ENCODE measurements at places on chromosomes 1 and 21. TPM values are rescaled to one million over a fixed set of nuclear protein-coding genes. Genes with fewer than 3 reads are reported as not detected.

TAS1R1 gene
- polyA plus RNA-seq, result 0.04 TPM

GPX7 gene
- polyA plus RNA-seq, result not detected

CHIT1 gene
- not detected for polyA plus RNA-seq

PGLYRP4 gene
- not detected for polyA plus RNA-seq

DNA sequence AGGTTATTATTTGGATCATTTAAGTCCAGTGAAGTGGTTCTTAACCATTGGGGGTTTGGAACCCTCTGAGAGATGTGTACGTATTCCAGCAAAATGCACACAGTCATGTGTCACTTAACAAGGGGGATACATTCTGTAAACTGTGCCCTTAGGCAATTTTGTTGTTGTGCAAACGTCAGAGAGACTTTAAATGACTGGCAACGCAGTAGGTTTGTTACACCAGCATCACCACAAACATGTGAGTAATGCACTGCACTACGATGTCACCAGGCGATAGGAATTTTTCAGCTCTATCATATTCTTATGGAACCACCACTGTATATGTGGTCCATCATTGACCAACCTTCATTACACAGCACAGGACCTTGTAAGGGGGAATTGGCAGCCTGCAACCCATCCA lies 11.9 kb downstream of the AHCYL1 start:
- no peak for DNase-seq

- peak; percentile 29 for DNase-seq
Observed at GRCh38 chr1:62423580-62424242, 13.1 kb upstream of the USP1 start.

ADAMTSL4 gene
- polyA plus RNA-seq, result 1.5 TPM

- peak; percentile 50 for DNase-seq
Observed at GRCh38 chr1:53681977-53682685, 56.8 kb downstream of the GLIS1 start.

GRCh38 chr1:57363165-57363564 lies 60.7 kb downstream of the DAB1 start:
- no peak for DNase-seq

GRCh38 chr1:99599678-99600175 lies 46.2 kb upstream of the PALMD start:
- peak; percentile 7 for DNase-seq

- no peak for DNase-seq
Observed at GRCh38 chr1:84995484-84996334, 1.2 kb downstream of the MCOLN2 start.

C1orf87 gene
- polyA plus RNA-seq, result not detected

RBM11 gene
- not detected for polyA plus RNA-seq

DNA sequence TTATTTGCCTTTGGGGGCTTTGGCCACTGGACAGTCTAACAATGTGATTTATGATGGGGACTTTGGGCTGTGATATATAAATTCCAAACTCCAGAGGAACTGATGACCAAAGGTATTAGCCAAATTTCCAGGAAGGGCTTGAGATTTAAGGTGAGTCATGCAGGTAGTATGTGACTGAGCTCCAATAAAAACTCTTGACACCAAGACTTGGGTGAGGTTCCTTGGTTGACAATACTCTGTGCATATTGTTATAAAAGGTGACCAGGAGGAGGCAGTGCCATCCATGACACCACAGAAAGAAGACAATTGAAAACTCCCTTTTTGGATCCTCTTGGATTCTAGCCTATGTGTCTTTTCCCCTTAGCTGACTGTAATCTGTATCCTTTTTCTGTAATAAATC lies 392.7 kb upstream of the LRRC7 start:
- DNase-seq, result no peak

DNA sequence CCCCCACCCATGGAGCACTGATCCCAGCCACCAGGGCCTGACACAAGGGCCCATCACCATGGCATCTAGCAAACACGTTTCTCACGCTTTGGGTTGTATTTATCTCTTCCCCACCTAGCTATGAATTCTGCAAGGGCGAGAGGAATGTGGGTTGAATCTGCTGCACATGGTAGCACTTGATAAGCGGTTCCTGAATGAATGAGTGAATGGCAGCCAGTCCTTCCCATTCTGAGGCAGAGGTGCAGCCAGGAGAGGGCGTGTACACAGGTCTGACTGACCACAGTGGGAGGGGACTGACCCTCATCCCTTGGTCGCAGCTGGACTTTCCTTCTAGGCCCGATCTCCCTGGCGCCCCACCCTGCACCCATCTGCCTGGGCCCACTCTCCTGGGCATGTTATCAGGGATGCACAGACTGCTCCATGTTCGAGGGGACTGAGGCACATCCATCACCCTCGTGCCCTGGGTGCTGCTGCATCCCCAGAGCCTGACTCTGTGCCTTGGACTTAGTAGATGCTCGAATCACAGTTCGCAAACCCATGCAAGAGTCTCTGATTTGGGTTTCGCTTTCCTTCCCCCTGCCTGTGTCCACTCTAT lies 1.0 kb downstream of the RD3 start:
- DNase-seq, result no peak

GRCh38 chr1:89898695-89899470 lies 78.1 kb downstream of the LRRC8D start:
- no peak for DNase-seq

NPPA gene
- not detected for polyA plus RNA-seq

DNA sequence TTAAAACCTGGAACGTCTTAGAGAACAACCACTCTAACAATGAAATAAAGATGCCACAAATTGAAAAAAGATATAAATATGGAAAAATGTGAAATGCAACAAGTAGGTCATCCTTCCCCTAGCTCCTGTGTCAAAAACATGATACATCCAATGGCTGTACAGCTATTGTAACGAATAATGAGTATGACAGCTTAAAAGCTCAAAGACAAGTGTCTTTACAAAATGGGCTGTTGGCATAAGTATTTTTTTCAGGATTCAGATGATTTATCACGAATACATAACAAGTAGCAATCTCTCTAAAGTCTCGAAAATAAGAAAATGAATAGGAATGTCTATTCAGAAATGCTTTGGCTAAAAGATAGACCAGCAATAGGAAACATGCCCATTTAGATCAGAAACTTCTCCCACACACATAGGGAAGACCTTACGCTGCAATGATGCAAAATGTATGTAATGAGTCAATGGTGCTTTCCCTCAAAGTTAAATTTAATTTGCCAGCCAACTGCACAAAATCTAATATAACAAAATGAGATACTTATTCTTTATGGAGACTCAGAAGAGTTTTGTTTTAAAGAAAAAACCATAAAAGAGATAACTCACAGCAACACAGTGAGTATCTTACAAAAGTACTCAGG lies 8.3 kb downstream of the TGFBR3 start:
- no peak for DNase-seq

- DNase-seq, result no peak
Observed at GRCh38 chr21:22231013-22231412, 1232.8 kb downstream of the NCAM2 start.

GRCh38 chr1:234955107-234955731 lies 173.4 kb downstream of the TOMM20 start:
- DNase-seq, result no peak

DNA sequence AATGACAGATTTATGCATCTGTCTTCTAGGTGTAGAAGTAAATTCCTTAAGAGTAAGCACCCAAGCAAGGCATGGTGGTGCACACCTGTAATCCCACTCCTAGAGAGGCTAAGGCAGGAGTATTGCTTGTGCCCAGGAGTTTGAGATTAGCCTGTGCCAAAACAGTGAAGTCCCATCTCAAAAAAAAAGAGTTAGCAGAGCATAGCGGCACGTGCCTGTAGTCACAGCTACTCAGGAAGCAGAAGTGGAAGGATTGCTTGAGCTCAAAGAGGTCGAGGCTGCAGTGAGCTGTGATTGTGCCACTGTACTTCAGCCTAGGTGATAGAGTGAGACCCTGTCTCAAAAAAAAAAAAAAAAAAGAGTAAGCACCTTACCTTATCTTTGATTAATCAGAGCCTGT lies 15.1 kb upstream of the TIPRL start:
- no peak for DNase-seq

DNA sequence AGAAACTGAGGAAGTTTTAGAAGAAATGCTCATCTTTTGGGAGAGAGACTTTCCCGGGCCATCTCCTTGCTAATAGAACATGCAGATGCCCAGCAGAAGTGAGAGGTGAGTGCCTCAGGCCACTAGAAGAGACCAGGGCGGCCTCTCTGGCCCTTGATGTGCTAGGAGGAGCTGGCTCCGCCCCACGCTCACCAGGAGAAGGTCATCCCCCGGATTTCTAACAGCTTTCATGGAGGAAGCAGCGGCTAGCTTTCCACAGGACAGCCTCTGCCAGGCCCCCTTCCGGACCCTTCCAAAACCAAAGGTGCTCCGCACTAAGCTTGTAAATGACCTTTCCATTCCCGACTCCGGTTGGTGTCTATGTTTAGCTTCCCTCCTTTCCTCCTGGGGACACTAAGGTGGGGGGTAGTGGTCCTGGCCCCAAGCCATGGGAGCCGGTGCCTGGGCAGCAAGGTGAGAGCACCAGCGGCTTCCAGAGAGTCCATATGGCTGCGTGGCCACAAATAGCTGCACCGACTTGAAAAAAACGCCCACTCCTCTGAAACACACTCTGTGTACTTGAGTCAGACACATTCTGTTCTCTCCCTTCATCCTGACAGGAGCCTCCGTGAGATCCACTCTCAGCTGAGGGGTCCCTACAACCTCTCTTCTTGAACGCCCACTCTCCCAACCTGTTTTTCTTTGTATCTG lies 249.9 kb downstream of the TNR start:
- DNase-seq, result no peak

DNA sequence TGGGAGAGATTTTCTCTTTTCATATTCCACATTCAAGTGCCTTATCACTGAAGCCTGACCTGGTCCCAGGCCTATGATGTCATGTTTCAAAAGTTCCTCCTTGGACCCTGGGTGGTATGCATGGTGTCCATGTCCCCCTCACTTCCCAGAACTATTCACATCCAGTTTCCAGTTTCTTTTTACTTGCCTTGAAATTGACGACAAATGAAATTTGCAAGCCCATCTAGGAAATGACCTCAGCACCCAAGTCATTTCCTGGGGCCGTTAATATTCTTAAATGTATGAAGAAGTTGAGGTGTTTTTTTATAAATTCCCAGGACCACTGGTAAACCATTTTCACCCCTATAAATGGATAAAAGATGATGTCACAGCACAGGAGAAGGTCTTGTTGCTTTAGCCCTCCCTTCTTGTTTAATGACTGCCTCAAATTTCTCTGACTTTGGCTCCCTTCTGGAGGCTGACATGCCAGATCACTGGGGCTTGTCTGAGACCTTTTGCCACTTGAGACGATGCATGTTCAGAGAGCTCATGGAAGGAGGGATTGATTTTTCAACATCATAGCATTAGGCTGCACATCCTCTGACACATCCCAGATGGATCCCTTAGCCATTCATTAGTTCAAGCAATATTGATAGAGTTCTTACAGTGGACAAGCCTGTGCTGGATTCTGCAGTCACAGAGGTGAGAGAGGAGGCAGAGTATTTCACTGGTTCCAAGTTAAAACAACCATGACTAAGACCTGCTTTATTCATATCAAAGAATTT lies 221.3 kb downstream of the PLPP3 start:
- DNase-seq, result no peak

GRCh38 chr1:53740621-53741105 lies 1.7 kb upstream of the GLIS1 start:
- DNase-seq, result no peak

RYR2 gene
- polyA plus RNA-seq, result not detected

DNA sequence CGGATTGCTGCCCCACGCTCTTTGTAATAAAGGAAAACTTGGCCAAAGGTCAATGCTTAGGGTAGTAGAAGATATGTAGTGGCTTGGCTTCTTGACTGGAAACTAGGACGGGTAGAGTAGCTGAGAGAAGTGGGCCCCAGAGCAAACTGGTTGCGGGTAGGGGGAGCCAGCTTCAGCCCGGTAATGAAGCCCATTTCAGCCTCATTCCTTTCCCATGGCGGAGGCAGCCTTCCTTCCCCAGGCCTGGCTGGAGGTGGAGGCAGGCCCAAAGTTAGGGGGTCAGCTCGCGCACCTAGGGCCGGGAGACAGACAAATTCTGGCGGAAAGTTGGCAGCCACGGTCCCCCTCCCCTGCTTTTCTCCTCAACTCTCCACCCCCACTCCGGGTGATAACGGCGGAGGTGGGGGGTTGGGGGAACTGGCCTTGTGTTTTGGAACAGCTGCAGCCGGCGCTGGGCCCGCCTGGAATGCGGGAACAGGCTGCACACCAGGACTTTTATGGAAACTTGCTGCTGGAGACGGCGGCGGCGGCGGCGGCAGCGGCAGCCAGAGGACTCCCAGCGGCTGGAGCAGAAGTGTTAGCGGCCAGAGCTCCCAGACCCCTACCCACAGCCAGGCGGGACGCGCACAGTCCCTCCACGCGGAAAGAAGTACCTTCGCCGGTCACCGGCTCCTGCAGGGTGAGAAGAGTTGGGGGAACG lies at the start of gene NEXN:
Gene NEXN (plus strand): TSS at position 544 of the 700 bp plus-strand sequence. CDS start 27,483 bp downstream, outside the sequence.
- DNase-seq, result peak; percentile 13

C1orf185 gene
- not detected for polyA plus RNA-seq

CSMD2 gene
- polyA plus RNA-seq, result not detected

GRCh38 chr1:248599396-248599795 lies 1.9 kb upstream of the OR2T10 start:
- DNase-seq, result no peak

DNA sequence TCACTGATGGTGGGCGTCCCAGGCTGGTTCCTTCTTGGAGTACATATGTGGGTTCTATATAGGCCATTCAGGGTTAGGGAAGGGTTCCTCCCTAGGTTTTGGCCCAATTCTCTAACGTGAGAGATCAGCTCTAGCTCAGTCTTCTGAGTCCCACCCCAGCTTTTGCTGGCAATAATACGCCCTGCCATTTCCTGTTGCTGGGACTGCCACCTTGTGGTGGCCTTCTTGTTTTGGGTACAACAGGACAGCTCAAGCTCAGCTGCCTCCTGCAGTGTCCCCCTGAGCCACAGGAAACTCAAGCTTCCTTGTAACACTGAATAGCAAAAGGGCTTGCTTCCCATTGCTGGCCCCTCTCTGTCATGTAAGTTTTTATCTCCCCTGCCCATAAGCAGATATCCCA lies 77.8 kb downstream of the BACH1 start:
- DNase-seq, result peak; percentile 42

IVL gene
- not detected for polyA plus RNA-seq

HES3 gene
- polyA plus RNA-seq, result not detected

GRCh38 chr1:45325851-45326506 lies 716 bp upstream of the HPDL start:
- no peak for DNase-seq

- DNase-seq, result no peak
Observed at GRCh38 chr1:181149326-181150125, 61.0 kb downstream of the IER5 start.

DNA sequence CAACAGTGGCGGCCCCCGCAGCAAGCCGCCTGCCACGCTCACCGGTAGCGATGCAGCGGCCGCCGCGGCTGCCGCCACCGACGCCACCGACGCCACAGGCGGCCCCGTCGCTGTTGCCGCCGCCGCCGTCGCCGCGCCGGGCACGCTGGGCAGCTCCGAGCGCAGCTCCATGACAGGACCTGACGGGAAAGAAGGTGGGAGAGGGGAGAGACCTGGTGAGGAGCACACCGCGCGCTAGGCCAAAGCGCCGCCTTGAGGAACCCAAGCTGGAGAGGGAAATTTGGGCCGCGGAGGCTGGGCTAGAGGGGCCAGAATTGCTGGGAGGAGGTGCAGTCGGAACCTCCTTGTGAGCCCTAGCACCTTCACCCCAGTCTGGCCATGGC lies 1.9 kb downstream of the DMRTA2 start:
- no peak for DNase-seq
